NCI-H2107 (cell line): ENCODE measurements at places on chromosomes 11 and 22.

GRCh38 chr11:8204025-8204424 is 35.2 kb upstream of the RIC3 start:
- no peak for DNase-seq

DNA sequence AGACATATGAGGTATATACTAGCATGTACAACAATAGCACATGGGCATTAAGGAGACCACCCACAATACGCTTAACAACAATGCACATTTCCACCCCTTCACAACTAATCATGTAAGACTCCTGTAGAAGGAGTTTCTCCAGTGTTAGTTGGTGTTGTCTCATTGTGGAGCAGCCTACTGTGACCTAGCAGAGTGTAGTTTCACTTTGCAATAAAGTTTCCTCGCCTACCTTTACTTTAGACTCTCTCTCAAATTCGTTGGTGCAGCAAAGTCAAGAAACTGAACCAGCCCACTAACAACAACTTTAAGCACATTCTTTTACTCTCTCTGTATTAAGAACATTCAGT is 863.6 kb downstream of the FAM181B start:
- no peak for DNase-seq

- no peak for DNase-seq
Observed at GRCh38 chr11:1861435-1862411, 8.8 kb downstream of the LSP1 start.

DNA sequence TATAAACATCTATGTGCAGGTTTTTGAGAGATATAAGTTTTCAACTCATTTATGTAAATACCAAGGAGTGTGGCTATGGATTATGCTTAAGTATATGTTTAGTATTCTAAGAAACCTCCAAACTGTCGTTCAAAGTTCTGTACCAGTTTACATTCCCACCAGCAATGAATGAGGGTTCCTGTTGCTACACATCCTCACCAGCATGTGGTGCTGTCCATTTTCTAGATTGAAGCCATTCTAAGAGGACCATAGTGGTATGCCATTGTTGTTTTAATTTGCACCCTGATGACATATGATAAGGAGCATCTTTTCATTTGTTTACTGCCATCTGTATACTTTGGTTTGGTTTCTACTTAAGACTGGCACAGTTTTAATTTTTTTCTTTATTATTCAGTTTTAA is 2097.9 kb downstream of the LRRC4C start:
- no peak for DNase-seq

DNA sequence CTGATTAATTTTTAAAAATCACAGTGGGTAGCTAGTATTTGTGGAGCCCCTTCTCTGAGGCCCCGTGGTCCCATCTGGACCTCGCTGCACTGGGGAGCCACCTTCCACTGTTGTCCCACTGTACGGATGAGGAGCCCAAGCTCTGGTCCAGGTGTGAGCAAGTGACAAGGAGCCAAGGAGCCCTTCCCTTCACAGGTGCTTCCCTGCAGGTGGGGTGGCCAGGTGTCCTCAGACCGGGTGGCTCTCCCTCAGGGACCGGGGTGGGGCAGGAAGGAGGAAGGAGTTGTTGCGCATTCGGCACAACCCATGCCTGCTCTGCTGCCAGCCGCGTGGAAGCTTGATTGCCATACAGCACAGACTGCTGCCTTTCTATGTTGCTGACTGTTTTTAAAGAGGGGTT is 10.4 kb upstream of the SEPTIN5 start:
- DNase-seq: no peak

DNA sequence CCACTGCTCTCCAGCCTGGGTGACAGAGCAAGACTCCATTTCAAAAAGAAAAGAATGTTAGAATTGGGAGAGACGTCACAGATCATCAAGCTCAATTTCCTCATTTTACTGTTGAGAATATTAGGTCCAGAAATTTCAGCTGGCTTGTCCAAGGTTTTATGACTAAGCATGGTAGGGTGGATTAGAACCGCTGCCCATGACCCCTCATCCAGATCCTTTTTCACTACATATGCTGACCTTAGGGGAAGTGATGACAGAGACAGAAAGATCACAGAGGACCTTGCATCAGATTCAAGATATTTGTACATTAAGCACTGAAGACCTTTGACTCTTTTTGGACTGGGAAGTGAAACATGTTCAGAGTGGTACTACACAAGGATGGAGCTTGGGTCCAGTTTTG is 134.5 kb downstream of the ADAMTS15 start:
- DNase-seq: no peak

DNA sequence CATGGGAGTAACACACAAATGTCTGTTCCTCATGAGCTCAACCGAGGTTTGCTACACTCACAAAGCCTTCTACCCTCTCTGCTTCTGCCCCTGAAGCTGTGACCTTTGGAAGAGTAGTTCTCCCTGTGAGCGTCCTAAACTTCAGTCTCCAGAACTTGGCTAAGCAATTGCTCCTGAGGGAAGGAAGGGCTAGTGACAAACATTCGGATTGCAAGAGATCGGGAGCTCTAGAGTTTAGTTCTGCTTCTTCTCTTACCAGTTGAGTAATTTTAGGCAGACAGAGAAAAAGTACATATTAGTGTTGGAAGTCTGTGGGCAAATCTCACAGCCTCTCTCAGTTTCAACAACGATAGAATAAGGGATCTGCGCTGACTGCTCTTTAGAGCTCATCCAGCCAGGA is 27.3 kb upstream of the ELF5 start:
- no peak for DNase-seq
